ENCODE measurements at places on chromosomes 6 and 20.

DNA sequence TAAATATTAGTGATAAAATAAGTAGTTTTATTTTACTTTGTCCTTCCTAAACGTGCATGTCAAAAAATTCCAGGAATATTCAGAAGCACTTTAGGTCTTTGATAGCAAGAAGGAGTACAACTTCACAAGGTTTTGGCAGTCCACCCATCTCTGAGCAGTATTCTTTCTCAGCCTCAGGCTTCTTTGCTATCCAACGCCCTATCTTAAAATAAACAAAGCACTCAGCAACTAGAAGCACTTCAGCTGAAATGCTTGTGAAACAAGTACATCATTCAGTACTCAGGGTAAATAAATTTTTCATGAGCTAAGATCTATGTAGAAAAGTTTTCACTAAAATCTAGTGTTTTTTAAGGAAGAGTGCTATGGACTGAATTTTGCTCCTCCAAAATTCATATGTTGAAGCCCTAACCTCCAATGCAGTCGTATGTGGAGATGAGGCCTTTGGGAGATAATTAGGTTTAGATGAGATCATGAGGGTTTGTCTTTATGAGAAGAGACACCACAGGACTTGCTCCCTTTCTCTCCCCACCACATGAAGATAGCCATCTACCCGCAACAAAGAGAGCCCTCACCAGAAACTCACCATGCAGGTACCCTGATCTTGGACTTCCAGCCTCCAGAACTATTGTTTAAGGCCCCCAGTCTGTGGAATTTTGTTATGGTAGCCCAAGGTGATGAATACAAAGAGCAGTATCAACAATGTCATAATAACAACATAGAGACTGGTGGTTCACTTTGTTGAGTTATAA lies 539.1 kb downstream of the TFAP2A start:
- DNase-seq: no peak

- DNase-seq: no peak
Observed at GRCh38 chr20:51277961-51278360, 255.1 kb upstream of the KCNG1 start.

DNA sequence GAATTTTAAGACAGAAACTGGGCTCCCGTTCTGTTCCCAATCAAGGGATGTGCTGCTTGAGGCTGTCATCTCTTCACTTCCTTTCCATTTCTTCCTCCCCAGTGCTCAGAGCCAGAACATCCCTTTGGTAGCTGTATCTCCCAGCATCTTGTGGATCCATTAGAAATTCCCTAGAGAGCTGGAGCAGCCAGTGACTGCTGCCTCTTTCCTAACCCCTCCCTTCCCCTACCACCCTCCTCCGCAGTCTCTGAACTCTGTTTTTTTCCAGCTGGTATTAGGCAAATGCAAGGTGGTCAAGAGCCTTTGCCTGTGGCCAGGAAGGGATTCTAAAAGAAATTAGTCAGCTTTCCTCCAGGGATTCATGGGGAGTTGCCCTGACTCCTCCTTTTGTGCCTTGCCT lies 208.0 kb downstream of the EYA2 start:
- DNase-seq: no peak

- no peak for DNase-seq
Observed at GRCh38 chr6:110341067-110341466, 17.1 kb downstream of the METTL24 start.

GRCh38 chr6:75602246-75603105 lies 796 bp downstream of the SENP6 start:
- peak; percentile 15 for DNase-seq

Measured in HCT116 (cell line).